ENCODE measurements at places on chromosomes 6 and 20. TPM values are rescaled to one million over a fixed set of nuclear protein-coding genes. Genes with fewer than 3 reads are reported as not detected.

GRCh38 chr20:9028419-9028818 lies 40.5 kb upstream of the PLCB4 start:
- H3K27me3 ChIP-seq = no peaks in the 10 kb centered on the region
- H3K36me3 ChIP-seq = no peaks in the 10 kb centered on the region
- no peak overlapping the region for H3K4me3 ChIP-seq
- no peaks in the 10 kb centered on the region for H3K4me1 ChIP-seq
- no peak for DNase-seq

GRCh38 chr6:107786179-107786578 lies 37.9 kb downstream of the SCML4 start:
- peak overlapping the region; percentile 42 for H3K27ac ChIP-seq
- H3K4me1 ChIP-seq = peaks cover 41% of the 10 kb centered on the region
- DNase-seq = no peak
- H3K27me3 ChIP-seq = no peaks in the 10 kb centered on the region
- H3K4me3 ChIP-seq = no peak overlapping the region

The CDH22 gene
- not detected for total RNA-seq

DNA sequence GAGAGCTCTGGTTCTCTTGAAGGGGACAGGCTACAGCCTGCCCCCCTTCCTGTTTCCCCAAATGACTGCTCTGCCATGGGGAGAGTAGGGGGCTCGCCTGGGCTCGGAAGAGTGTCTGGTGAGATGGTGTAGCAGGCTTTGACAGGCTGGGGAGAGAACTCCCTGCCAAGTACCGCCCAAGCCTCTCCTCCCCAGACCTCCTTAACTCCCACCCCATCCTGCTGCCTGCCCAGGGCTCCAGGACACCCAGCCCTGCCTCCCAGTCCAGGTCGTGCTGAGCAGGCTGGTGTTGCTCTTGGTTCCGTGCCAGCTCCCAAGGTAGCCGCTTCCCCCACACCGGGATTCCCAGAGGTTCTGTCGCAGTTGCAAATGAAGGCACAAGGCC lies 9.8 kb downstream of the VEGFA start:
- H3K36me3 ChIP-seq = no peaks in the 10 kb centered on the region
- no peak overlapping the region for H3K27ac ChIP-seq
- DNase-seq = no peak
- peaks cover 3% of the 10 kb centered on the region for H3K27me3 ChIP-seq

DNA sequence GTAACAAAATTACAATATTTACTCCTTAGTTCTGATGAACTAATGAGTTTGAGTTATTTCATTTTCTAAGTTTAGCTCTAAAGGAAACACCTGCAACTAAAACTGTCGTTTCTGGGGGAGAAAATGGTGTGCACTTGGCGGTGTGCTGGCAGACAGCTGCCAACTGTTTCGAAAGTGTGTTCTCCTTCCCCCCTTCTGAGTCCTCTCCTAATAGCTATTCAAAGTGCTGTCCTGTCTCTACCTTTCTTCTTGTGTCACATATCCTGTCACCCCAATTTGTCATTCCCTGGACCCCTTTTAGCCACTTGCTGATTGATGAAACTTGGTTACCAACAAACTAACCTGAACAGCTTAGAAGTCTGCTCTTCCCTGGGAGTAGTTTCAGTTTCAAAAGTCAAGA lies 4.9 kb upstream of the UBE2J1 start:
- peak overlapping the region; percentile 56 for H3K4me3 ChIP-seq
- H3K27me3 ChIP-seq = no peaks in the 10 kb centered on the region
- DNase-seq = peak; percentile 79
- H3K36me3 ChIP-seq = no peaks in the 10 kb centered on the region
- H3K4me1 ChIP-seq = peaks cover 65% of the 10 kb centered on the region

The ADGRF1 gene
- not detected for total RNA-seq

The ULBP2 gene
- total RNA-seq = not detected

GRCh38 chr6:123207967-123208510 lies 212.0 kb downstream of the CLVS2 start:
- H3K4me3 ChIP-seq = no peak overlapping the region
- H3K27me3 ChIP-seq = no peaks in the 10 kb centered on the region
- H3K27ac ChIP-seq = no peak overlapping the region
- H3K36me3 ChIP-seq = no peaks in the 10 kb centered on the region
- DNase-seq = no peak

DNA sequence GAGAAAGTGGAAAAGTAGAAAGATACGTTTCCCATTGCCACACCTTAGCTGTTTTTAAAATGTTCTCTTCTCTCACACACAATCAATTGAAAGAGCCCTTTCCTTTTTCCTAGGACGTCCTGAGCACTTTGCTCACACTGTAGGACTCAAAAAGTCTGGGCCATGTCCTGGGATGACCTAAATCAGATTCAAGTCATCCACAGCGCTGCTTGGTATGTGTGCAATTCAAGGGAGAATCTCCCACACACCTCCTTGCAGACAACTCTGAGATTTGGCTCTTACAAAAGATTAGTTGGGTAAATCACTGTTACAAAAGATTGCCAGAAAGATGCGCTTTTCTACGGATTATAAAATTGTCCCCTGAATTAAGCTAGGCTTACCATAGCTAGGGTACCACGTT lies 130.1 kb downstream of the RNASET2 start:
- no peaks in the 10 kb centered on the region for H3K27me3 ChIP-seq

The KIFC1 gene
- 0.70 TPM for total RNA-seq

GRCh38 chr20:641516-641875 lies 11.5 kb downstream of the SRXN1 start:
- no peaks in the 10 kb centered on the region for H3K36me3 ChIP-seq
- H3K27ac ChIP-seq = no peak overlapping the region
- H3K4me1 ChIP-seq = peaks cover 11% of the 10 kb centered on the region
- DNase-seq = no peak

DNA sequence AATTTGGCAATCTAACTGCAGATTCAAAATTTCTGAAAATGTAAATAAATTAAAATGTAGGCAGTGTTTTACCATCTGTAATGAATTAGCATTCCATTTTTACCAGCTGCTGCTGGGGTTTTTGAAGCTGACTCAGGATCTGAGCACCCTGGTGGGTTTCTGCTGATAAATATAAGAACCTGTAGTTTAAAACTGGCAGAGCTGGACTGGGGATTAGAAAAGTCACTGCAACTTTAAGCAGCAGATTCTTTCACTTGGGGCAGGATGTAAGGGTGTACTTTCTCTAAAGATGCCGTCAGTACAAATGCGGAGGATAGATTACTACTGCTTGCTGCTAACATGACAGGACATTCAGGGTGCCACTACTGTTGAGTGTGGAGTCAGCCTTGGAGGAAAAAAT lies 341.8 kb downstream of the CDKAL1 start:
- H3K36me3 ChIP-seq = no peaks in the 10 kb centered on the region
- DNase-seq = no peak
- no peaks in the 10 kb centered on the region for H3K27me3 ChIP-seq
- H3K4me1 ChIP-seq = no peaks in the 10 kb centered on the region

The LBP gene
- not detected for total RNA-seq

DNA sequence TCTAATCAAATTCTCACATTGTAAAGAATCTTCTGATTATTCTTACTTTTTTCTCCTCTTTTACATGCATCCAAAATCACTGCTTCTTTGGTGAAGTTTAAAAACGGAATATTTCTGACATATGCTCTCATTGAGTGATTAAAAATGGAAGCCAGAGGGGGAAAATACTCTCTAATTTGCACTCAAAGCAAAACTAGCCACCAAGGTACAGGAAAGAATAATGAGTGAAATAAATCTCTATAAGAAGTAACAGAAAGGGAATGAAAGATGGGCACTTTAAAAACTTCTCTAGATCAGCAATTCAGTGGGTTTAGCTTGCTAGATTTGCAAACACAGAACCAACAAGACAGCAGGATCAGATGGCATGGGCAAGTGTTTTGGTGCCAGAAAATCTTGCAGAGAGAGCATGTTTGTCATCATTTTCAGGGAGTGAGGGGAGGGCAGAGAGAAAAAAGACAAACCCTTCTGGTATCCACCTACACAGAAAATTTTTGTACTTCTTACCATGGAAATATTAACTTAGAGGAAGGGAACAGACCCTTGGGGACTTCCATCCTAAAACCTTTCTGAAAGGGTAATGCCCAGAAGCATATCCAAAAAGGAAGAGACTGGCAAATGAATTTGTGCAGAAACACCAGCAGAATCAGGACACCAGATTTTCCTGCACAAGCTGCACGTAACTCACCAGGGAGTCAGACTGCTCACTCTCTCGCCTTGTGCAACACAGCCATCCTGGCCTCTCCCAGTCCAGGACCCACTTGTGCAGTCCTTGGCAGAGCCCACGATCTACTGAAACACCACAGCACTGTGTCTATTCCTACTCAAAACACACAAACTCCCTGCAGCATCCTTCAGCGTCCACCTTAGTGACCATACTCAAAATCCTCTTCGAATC lies 270.2 kb upstream of the PRDM1 start:
- no peak for DNase-seq
- H3K4me3 ChIP-seq = no peak overlapping the region
- no peaks in the 10 kb centered on the region for H3K36me3 ChIP-seq

The GSTA1 gene
- not detected for total RNA-seq

GRCh38 chr6:156068881-156069280 lies 613.2 kb upstream of the NOX3 start:
- H3K4me3 ChIP-seq = no peak overlapping the region
- no peaks in the 10 kb centered on the region for H3K27me3 ChIP-seq
- H3K36me3 ChIP-seq = no peaks in the 10 kb centered on the region
- no peaks in the 10 kb centered on the region for H3K4me1 ChIP-seq
- H3K27ac ChIP-seq = no peak overlapping the region
- peak; percentile 8 for DNase-seq

- DNase-seq = no peak
- H3K36me3 ChIP-seq = no peaks in the 10 kb centered on the region
- H3K27me3 ChIP-seq = no peaks in the 10 kb centered on the region
- H3K4me1 ChIP-seq = no peaks in the 10 kb centered on the region
- no peak overlapping the region for H3K27ac ChIP-seq
- H3K4me3 ChIP-seq = no peak overlapping the region
Measured at GRCh38 chr6:54291738-54292137, 16.5 kb upstream of the TINAG start.

The BANF2 gene
- total RNA-seq = not detected

The HDGFL1 gene
- total RNA-seq = not detected

- H3K4me1 ChIP-seq = peaks cover 82% of the 10 kb centered on the region
- H3K27ac ChIP-seq = peak overlapping the region; percentile 99
- no peaks in the 10 kb centered on the region for H3K27me3 ChIP-seq
- DNase-seq = peak; percentile 98
- H3K4me3 ChIP-seq = peak overlapping the region; percentile 49
Measured at GRCh38 chr20:4814696-4815252, 93.1 kb downstream of the PRND start.

DNA sequence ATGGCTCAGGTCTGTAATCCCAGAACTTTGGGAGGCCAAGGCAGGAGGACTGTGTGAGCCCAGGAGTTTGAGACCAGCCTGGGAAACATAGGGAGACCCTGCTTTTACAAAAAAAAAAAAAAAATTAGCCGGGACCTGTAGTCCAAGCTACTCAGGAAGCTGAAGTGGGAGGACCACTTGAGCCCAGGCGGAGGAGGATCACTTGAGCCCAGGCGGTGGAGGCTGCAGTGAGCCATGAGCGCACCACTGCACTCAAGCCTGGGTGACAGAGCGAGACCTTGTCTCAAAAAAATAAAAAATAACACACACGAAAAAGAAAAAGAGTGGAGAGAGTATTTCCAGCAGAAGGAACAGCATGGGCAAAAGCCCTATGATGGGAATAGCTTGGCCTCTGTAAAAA lies 2.0 kb downstream of the TTLL9 start:
- no peak overlapping the region for H3K4me3 ChIP-seq
- no peak overlapping the region for H3K27ac ChIP-seq
- peaks cover 20% of the 10 kb centered on the region for H3K27me3 ChIP-seq
- peaks cover 31% of the 10 kb centered on the region for H3K4me1 ChIP-seq
- no peaks in the 10 kb centered on the region for H3K36me3 ChIP-seq

DNA sequence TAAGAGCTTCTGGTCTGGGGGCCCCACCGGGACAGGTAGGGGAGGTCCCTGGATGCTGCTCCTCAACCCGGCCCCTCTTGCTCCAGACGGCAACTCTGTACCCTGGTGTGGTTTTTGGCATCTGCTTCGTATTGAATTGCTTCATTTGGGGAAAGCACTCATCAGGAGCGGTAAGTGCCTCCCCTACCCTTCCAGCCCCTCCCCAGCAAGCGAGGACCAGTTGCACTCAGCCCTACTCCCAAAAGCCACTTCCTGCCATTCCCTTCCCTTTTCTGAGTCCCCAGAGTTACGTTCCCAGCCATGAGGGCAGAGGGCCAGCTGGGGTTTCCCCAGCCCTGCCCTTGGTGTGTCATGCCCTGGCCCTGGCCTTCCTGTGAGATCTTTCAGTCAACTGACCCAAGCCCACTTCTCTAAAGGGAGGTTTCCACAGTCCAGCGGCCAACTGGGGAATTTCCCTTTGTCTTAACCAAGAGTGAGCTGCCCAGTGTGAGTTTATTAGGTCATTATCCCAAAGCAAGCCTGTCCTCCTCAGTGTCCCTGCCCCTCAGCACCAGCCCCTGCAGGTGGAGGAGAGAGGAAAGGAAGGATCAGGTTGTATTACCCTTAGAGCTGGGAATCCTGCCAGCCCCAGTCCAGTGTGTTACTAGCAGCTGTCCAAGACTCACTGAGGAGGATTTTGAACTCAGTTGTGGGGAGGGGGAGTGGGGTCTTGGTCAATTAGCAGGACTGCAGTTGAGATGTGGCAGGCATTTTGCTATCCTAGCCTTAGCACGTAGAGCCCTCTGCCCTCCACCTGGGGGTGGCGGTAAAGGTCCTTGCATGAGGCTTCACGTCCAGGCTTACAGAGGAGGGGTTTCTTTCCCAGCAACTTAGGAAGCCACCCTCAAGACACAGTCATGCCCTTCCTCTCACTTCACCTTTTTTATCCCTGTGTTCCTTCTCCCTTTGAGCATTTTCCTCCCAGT lies 45.8 kb downstream of the TM9SF4 start:
- peak; percentile 28 for DNase-seq
- H3K4me1 ChIP-seq = no peaks in the 10 kb centered on the region
- H3K27ac ChIP-seq = no peak overlapping the region
- no peaks in the 10 kb centered on the region for H3K27me3 ChIP-seq
- H3K4me3 ChIP-seq = no peak overlapping the region

The SULF2 gene
- total RNA-seq = 1.7 TPM

The VIP gene
- total RNA-seq = not detected

The FAM83B gene
- not detected for total RNA-seq

The EBF4 gene
- total RNA-seq = 5.0 TPM

DNA sequence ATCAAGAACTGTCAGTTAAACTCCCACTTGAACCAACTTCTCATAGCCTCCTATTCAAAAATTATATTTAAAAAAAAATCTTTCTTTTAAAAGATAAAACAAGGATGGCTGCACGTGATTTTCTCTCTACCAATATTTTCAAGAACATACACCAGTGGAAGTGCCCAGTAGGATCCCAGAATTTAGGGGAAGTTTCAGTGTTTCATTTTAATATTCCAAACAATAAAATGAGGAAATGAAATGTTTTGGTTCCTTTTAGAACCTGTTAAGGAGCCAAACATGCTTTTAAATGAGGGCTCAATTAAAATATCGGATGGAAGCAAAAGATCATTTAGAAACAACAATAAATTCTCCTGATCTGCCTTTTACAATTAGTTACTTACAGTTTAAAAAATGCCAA lies 26.4 kb upstream of the PRELID3B start:
- no peaks in the 10 kb centered on the region for H3K27me3 ChIP-seq
- no peak for DNase-seq
- no peaks in the 10 kb centered on the region for H3K36me3 ChIP-seq

The DHX35 gene
- 8.4 TPM for total RNA-seq

GRCh38 chr6:51466427-51466826 lies 621.0 kb downstream of the PKHD1 start:
- no peaks in the 10 kb centered on the region for H3K36me3 ChIP-seq
- no peak overlapping the region for H3K4me3 ChIP-seq
- H3K27me3 ChIP-seq = no peaks in the 10 kb centered on the region

Measured in B cell (primary cell).